ENCODE measurements at places on chromosomes 13 and 19. TPM values are rescaled to one million over a fixed set of nuclear protein-coding genes. Genes with fewer than 3 reads are reported as not detected.

CYP4F12 gene
- total RNA-seq = 0.29 TPM

ZFP36 gene
- 2.1 TPM for total RNA-seq

DOCK9 gene
- total RNA-seq = 28.0 TPM

ZNF426 gene
- total RNA-seq = 9.8 TPM

TNFRSF19 gene
- total RNA-seq = 4.1 TPM

GRCh38 chr13:58329746-58330145 lies 698.2 kb downstream of the PCDH17 start:
- no peak for DNase-seq

SIGLECL1 gene
- total RNA-seq = 0.06 TPM

CYP4F2 gene
- total RNA-seq = not detected

ZNF835 gene
- 1.3 TPM for total RNA-seq

APOC4 gene
- not detected for total RNA-seq

- DNase-seq = peak; percentile 53
Measured at GRCh38 chr19:15779756-15780476, 7.5 kb upstream of the OR10H5 start.

GRCh38 chr19:46629546-46630025 lies 4.7 kb upstream of the PTGIR start:
- no peak for DNase-seq

DNA sequence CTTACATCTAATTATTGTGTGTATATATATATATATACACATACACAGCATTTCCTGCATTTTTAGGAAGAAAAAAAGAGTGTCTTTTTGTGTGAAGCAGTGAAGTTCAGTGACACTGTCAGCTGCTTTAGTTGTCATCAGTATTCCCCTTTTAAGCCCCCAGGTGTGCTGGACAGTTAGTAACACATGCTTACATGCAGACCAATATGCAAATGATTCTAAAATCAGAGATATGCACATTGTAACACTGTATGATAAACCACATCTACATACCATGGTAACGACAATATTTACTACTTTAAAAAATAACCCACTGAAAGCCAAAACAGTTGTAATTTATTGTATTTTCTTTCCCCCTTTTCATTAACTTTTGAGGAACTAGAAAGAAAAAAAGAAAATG lies 16.8 kb downstream of the LHFPL6 start:
- no peak for DNase-seq

GRCh38 chr19:3950871-3951861 lies 18.3 kb downstream of the NMRK2 start:
- DNase-seq = no peak

CCL25 gene
- total RNA-seq = not detected

GRCh38 chr13:39451301-39451700 lies 151.7 kb downstream of the LHFPL6 start:
- no peak for DNase-seq

Measured in Daoy (cell line).